Left colon (tissue), 2 donors: ENCODE measurements at places on chromosomes 3 and 15. TPM values are rescaled to one million over a fixed set of nuclear protein-coding genes. Genes with fewer than 3 reads are reported as not detected.

Gene SLC12A1
- not detected for total RNA-seq

Gene SLC22A14
- total RNA-seq = not detected

Gene DOCK3
- 0.09 TPM for total RNA-seq

Gene DAZL
- not detected for total RNA-seq

Gene ATP8B4
- total RNA-seq = 5.9 TPM

Gene LRRIQ4
- not detected for total RNA-seq

Gene RNU6-1
- total RNA-seq = not detected

Gene TM6SF1
- 2.0 TPM for total RNA-seq

Gene SPINK8
- total RNA-seq = not detected

Gene ARF4
- total RNA-seq = 159 TPM

Gene ERC2
- total RNA-seq = not detected

Gene ALG3
- total RNA-seq = 25.0 TPM

Gene ARHGAP11A
- total RNA-seq = 6.4 TPM

Gene CPN2
- total RNA-seq = not detected

Gene GDPGP1
- 19.6 TPM for total RNA-seq

Gene SCAP
- total RNA-seq = 123 TPM
